ENCODE measurements at places on chromosomes 7 and 10.

DNA sequence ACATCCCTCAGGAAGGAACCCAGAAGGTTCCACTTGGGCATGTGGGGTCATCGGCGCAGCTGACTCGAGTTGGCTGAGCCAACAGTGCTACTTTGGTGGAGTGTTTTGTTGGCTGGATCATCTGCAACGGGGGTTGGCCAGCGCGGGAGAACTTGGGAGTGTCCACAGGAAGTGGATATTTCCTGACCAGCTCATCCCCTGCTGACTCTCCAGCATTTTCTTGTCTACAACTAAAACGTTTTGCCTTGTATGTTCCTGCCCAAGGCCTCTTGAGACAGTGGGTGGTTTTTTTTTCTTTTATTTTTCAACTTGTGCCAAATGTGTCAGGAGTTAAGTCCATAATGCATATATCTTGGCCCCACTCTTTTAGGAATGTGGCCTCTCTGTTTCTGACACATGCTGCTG, 208.6 kb downstream of the ZNF365 start:
- DNase-seq, result peak; percentile 41

GRCh38 chr10:103712146-103712545, 143.2 kb downstream of the SH3PXD2A start:
- DNase-seq, result no peak

DNA sequence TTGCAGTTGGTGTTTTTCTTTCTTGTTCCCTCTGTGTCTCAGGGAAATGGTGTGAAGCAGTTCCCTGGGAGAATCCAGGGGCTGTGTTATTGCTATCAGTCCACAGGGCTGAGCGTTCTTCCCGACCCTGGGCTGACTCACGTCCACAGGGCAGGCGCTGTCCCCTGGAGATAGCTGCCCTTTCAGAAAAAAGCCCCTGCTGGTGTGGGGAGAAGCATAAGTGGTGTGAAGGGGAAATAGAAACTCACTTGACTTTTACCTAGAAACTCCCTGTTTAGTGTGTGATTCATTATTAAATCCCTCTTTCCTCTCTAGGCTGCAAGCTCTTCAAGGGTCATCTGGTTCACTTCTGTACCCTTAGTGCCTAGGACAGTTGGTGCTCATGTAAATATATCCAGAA, 63.3 kb upstream of the SMNDC1 start:
- no peak for DNase-seq

DNA sequence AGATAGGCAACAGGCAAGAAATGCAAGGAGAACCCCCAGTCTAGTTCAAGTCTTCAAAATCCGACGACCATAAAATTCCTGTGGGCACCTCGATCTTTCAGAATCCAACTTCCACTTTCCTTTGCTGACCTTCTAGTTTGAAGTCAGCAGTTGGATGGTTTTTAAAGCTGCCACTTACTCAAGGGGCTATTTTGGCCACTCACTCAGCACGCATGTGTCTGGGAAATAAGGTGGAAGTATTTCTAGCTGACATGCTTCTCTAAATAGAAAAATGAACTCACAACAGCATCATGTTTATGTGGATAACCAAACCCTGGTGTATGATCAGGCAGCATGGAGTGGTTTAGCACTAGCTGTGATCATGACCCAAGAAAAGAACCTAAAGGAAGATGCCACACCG, at the start of gene NRAP:
Gene NRAP (minus strand): TSS at position 134 of the 400 bp plus-strand sequence. CDS start 159 bp downstream, outside the sequence.
- DNase-seq, result no peak

DNA sequence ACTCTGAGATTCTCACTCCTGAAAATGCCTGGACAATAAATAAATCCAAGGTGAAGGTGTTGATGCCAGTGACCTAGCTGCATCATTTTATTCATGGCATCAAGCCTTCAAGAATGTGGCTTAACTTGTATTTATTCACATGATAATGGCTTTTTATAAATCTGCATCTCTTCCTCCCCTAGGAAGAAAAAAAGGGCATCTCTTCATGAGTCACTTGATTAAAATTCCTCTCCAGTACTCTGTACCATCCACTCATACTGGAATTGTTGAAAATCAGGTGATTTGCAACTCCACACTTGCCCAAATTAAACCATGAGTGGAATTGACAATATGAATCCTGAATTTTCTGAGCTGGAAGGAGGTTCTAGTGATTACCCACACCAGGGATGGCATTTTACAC, 30.2 kb downstream of the PTPRE start:
- no peak for DNase-seq

- DNase-seq, result no peak
Observed at GRCh38 chr7:78683566-78683965, 769.9 kb downstream of the MAGI2 start.

DNA sequence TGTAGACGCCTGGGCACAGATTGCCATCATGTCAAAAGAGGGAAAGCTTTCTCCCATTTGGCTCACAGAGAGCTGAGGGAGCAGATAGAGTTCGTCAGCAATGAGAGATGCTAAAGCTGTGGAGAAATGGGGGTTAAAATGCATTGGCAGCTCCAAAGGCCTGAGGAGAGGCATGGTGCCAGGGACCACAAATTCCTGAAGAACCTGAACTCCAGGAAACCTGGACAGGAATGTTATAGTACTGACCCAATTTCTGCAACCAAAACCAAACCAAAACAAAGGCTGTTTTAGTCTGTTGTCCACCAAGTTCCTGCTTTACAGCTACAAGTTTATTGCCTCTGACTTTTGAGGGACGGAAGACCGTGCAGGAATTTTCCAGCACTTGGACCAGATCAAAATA, 575.7 kb downstream of the REEP3 start:
- DNase-seq, result no peak

DNA sequence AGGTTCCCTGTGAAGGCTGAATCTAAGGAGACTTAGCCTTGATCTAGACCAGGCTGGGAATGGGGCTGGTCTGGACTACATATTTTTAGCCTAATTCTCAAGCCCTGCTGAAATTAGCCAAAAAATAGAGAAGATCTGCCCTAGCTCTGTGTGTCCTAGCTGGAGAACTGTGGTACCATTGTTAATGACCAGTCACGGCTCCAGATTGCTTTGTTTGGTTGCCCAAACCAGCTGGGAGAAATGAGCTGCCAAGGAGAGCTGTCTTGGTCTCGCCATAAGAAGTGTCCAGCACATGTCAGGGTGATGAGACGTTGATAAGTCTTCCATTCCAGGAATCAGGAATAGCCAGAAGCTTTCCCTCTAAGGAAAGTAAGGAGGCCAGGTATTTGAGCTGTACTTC, 20.7 kb downstream of the GBX1 start:
- DNase-seq, result no peak

DNA sequence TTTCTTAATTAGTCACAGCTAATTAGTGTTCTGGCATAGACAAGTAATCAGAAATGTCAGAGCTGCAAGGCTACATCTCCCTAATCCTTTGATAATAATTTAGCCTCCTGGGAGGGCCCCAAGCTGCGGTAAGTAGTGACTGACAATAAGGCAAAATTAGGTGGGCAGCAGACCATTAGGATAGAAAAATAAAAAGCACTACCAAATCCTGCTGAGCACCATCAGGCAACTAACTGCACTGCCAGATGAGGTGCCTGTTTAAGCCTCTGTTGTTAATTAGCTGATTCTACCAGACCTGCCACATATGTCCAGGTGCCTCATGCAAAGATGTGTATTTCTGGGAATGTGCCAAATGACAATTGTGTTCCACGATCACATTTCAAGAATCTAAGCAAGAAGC, 32.5 kb upstream of the FEZF1 start:
- DNase-seq, result no peak

GRCh38 chr10:79946271-79947082, 2.4 kb downstream of the SFTPD start:
- no peak for DNase-seq

- no peak for DNase-seq
Observed at GRCh38 chr7:105191331-105191730, 177.3 kb downstream of the KMT2E start.

GRCh38 chr10:131239926-131240325, 71.6 kb downstream of the TCERG1L start:
- DNase-seq, result no peak

DNA sequence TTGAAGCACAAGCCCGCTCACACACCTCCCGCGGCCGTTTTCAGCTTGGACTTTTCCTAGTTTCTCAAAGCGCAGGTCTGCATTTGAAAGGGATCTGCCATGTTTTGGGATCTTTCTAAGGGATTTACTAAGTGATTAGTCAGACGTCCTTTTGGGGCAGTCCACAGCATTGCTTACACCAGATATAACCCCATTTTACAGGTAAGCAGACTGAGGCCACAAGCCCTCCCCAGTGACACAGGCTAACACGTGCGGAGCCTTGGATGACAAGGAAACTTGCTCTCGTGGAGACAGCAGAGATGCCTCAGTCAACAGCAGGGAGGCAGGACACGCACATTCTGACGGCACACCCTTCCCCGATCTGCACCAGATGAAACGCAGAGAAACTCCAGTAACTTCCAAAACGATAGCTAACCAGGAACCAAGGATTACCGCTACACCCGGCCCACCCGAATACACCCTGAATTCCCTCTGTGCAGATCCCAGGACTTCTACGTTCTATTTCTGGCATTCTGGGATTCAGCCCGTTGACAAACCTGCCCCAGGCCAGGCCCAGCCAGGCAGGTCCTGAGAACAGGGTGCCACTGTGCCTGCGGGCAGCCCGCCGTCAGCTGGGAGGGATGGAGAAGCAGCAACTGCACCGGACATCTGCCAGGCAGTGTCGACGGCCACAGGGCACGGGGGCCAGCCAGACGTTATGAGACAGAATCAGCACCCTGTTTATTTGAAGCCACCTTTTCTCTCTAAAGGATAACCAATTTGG, 27.9 kb downstream of the FOXL3 start:
- no peak for DNase-seq
